ENCODE measurements at places on chromosomes 11 and 22.

- DNase-seq = no peak
Observed at GRCh38 chr11:122186439-122187080, 70.5 kb upstream of the BLID start.

DNA sequence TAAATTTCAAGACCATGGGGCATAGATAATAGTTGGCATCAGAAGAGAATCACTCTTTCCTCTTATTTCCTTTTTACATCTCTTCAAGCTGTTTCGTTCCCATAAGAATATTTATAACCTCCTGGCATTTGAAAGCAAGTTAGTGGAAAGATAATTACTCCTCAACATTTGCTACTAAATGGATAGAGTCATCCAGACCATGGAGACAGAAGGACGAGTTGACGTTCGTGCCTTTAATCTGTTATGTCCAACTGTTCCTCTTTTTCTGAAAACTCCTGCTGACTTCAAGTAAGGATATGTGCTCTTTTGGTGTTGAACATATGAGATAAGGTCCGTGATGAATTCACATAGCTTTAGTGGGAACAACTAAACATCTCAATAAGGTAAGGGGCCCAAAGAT is 414.2 kb downstream of the LRRC4C start:
- no peak for DNase-seq

DNA sequence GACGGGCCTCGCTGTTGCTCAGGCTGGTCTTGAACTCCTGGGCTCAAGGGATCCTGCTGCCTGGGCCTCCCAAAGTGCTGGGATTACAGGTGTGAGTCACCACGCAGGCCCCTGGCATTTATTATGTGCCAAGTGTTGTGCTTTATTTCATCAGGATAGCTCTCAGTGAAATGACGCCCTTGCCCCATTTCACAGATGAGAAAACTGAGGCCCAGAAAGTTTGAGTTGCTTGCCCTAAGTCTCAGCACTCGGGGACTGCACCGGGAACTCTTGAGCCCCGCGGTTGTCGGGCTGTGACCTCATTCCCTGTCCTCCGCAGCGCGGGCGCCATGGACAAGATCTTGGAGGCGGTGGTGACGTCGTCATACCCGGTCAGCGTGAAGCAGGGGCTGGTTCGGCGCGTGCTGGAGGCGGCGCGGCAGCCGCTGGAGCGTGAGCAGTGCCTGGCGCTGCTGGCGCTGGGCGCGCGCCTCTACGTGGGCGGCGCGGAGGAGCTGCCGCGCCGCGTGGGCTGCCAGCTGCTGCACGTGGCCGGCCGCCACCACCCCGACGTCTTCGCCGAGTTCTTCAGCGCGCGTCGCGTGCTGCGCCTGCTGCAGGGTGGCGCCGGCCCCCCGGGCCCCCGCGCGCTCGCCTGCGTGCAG is 7.3 kb downstream of the USP35 start:
- DNase-seq = no peak

- DNase-seq = no peak
Observed at GRCh38 chr11:82315093-82315492, 418.6 kb downstream of the FAM181B start.

- DNase-seq = no peak
Observed at GRCh38 chr22:43731988-43732387, 80.1 kb downstream of the EFCAB6 start.

GRCh38 chr11:111520560-111520959 is 6.0 kb downstream of the HOATZ start:
- DNase-seq = no peak

Data from activated T-helper 9 cell treated with anti-CD3 and anti-CD28 coated beads, Interleukin-2, amount 50 U/mL, for 16 hours (primary cell).